GM12865 (cell line): ENCODE measurements at places on chromosomes 1 and 21.

- no peak for DNase-seq
Measured at GRCh38 chr1:37047542-37047941, 13.2 kb upstream of the GRIK3 start.

DNA sequence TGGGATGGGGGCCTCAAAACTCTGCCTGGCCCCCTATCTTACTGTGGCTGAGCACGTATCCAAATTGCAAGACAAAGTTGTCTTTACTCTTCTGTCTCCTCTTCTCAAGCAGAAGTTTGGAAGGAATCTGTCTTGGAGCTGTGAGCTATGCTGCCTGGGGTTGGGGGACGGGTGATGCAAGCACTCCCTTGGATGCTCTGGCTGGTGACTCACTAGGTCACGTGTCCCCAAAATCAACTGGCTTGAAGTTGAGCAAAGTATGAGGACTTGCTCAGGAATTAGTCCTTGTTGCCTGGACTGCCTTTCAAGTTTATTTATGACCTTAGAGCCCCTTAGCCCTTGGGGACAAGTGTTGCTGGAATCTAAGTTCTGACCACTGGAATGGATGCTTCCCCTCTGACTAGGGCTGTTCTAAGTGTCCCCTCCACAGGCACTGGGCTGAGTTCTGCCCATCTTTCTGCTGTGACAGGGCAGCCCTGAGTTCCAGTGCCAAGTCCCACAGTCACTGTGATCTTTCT lies 269.5 kb downstream of the HHAT start:
- DNase-seq = no peak

- no peak for DNase-seq
Measured at GRCh38 chr1:17865912-17866739, 111.0 kb downstream of the ACTL8 start.

DNA sequence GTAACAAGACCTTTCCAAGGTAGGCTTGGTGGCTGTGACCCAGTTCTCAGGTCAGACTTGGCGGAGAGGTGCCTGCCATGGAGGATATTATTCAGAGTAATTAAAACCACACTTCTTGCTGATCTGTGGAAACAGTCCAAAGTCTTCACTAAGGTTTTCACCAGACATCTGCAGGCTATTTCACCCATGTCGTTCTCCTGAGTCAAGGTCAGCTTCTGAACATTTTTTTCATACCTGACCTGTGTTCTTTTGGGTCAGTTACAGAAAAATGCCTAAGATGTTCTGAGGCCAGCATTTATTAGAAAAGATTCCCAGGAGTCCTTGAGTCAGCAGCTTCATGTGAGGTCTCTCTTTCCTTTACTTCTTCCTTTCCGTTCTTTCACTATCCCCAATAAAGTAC lies 54.9 kb downstream of the RGL1 start:
- DNase-seq = no peak

- no peak for DNase-seq
Measured at GRCh38 chr1:212816567-212817278, 25.0 kb downstream of the TATDN3 start.

DNA sequence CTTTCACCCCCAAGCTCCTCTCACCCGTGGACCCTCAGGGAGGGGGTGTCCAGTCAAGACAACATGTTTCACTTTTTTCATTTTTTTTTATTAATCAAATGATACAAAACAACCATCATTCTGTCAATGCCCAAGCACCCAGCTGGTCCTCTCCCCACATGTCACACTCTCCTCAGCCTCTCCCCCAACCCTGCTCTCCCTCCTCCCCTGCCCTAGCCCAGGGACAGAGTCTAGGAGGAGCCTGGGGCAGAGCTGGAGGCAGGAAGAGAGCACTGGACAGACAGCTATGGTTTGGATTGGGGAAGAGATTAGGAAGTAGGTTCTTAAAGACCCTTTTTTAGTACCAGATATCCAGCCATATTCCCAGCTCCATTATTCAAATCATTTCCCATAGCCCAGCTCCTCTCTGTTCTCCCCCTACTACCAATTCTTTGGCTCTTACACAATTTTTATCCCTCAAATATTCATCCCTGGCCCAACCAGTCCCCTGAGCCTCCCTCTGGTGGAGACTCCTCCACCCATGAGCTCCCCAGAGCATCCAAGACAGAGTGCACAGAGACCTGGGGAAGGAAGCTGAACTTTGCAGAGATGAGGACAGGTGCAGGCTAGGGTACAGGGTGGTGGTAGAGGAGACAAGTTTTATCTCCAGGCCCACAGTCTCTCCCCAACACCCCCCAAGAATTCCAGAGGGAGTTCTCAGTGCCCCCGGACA lies 1.4 kb upstream of the S100A16 start:
- no peak for DNase-seq

- no peak for DNase-seq
Measured at GRCh38 chr1:27318596-27318995, 3.4 kb upstream of the TMEM222 start.

DNA sequence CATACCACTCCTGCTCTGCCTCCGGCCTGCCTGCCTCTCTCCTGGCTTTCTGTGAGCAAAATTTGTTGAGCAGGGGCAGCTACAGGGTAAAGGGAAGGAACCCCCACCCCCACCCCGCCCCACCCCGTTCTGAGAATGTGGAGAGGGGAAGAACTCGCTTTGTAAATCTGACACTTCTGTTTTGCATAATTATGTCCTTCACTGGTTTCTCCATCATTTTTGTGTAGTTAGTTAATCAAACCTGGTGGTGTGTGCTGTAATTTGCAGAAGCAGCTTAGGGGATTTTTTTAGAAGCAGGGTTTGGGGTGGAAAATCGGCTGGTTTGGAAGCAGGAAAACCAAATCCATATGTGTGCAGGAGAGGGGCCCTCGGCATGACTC lies 58.1 kb upstream of the TMEM51 start:
- DNase-seq = no peak

GRCh38 chr1:37660664-37661063 lies 26.0 kb upstream of the RSPO1 start:
- no peak for DNase-seq

GRCh38 chr1:101592845-101593244 lies 356.0 kb downstream of the S1PR1 start:
- no peak for DNase-seq

- peak; percentile 21 for DNase-seq
Measured at GRCh38 chr1:59171788-59172187, 125.1 kb upstream of the FGGY start.

DNA sequence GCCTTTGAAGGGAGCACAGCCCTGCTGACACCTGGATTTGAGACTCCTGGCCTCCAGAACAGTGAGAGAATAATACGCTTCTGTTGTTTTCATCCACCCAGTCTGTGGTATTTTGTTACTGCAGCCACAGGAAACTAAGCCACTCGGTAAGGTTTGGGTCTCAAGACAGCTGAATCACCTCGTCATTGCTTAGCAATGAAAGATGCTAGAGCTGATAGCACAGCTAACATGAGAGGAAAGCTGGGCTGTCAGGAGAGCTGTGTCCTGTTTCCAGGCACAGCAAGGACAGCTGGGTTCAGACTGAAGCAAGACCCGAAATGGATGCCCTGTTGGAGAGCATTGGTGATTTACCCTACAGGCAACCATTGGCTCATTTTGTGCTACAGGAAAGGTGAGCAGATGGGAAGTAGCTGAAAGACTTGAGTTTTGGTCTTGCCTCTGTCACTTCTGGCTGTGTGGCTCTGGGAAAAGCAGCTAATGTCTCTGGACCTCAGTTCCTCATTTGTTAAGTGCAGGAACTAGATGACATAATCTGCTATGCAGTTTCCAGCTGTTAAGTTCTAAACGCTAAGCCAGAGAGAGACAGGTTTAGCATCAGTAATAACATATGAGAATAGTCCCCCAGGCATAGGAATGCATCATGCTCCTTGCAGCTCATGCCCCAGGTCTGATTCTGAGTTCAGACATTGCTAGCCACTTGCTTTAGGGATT lies 58.0 kb downstream of the CLIC6 start:
- DNase-seq = no peak

DNA sequence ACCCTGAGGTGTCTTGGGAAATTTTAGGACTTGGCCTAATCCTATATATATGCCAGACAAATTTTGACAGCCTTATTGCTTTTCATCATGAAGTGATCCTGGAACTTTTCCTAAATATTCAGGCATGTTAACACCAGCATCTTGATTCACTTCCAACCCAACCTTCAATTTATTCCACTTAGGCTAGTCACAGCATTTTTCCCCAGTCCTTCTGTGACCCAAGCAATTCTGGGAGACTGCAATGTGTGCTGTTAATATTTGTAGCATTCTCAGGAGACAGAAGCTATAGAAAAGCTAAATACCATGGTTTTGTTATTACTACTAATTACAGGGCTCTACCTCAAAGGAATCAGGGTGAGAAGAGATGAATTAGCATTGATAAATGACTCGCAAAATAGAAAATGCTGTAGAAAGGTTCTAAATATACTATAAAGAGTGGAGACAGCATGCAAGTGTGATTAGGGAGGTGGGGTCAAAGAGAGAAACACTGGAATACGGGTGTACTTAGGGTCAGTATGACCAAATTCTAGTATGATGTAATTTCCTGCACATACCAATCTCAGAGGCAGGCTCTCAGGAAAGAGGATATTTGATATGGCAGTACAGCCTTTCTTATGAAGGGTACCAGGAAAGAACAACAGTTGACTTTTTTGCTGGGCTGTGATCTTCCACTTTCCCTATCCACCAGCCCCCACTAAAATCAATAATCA lies 29.1 kb downstream of the PRRX1 start:
- DNase-seq = no peak

DNA sequence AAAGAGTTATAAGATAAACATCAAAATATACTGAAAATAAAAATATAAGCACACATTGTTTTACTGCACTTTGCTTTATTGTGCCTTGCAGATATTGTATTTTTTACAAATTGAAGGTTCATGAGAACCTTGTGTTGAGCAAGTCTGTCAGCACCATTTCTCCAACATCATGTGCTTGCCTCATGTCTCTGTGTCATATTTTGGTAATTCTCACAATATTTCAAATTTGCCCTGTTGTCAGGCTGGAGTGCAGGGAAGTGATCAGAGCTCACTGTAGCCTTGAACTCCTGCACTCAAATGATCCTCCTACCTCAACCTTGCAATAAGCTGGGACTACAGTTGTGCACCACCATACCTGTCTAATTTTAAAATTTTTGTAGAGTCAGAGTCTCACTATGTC lies 21.3 kb upstream of the CNIH3 start:
- DNase-seq = no peak

- no peak for DNase-seq
Measured at GRCh38 chr1:245972476-245972875, 534.6 kb downstream of the SMYD3 start.

DNA sequence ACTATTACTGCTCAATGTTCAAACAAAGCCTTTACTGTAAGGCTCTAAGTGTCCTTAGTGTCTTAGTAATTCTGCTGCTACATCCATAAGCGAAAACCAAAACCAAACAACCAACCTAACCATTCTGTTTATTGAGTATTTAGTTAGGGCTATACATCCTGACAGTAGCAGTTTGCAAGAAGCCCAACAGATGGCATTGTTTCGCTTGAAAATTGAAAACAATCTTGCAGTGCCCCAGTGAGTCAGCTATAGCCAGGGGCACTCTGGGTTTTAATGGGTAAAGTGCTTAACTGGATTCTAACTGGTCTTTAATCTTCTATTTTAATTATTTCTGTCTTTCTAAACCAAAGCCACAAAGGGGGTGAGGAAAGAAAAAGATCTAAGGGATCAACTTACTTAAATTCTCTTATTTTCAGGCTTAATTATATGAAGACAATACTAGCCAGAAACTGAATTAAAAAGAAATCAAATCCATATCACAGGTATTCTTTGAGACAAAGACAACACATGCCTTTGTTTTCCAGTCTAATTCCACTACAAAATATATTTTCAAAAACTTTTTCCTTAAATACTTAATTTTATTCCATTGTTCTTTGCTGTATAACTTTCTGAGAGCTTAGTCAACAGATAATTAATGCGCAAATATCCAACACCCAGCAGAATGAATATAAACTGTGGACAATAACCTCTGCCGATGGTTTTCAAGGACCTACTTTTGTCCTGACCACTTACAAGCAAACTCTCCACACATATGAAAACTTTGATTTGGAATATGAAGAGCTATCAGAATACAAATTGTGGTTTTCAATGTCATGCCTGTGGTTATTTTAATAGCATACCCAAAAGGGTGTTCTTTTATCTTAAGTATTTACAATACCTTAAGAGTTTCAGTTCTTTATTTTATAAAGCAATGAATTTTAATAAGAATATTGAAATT lies 15.2 kb downstream of the POGZ start:
- DNase-seq = peak; percentile 85
